ENCODE measurements at places on chromosomes 5 and 9. TPM values are rescaled to one million over a fixed set of nuclear protein-coding genes. Genes with fewer than 3 reads are reported as not detected.

Gene SIT1
- total RNA-seq: 3.4 TPM

Gene RAI14
- total RNA-seq: 259 TPM

Gene INSL6
- not detected for total RNA-seq

Gene CDHR2
- total RNA-seq: 0.29 TPM

Gene LMX1B
- 0.27 TPM for total RNA-seq

Gene LCN15
- total RNA-seq: 1.9 TPM

Gene PIP5K1B
- 0.27 TPM for total RNA-seq

Gene FAM221B
- total RNA-seq: not detected

Gene LAMC3
- total RNA-seq: 0.17 TPM

Gene PLAC8L1
- 2.2 TPM for total RNA-seq

Gene KIF4B
- total RNA-seq: not detected

Gene SLC23A1
- total RNA-seq: not detected
